ENCODE measurements at places on chromosomes 16 and 17. TPM values are rescaled to one million over a fixed set of nuclear protein-coding genes. Genes with fewer than 3 reads are reported as not detected.

The CCR7 gene
- not detected for total RNA-seq

The ZG16B gene
- total RNA-seq = 0.70 TPM

The ZPBP2 gene
- not detected for total RNA-seq

The DNASE1 gene
- 48.7 TPM for total RNA-seq

The TIGD7 gene
- 6.9 TPM for total RNA-seq
